ENCODE measurements at places on chromosomes 5 and 9. TPM values are rescaled to one million over a fixed set of nuclear protein-coding genes. Genes with fewer than 3 reads are reported as not detected.

The CCIN gene
- 0.17 TPM for total RNA-seq

The BTNL9 gene
- total RNA-seq: 37.8 TPM

The NUTM2G gene
- not detected for total RNA-seq

The SPATA31C1 gene
- not detected for total RNA-seq

The TLR4 gene
- total RNA-seq: 14.4 TPM

Data from left ventricle myocardium superior (tissue), 1 donor.